RPMI7951 (cell line): ENCODE measurements at places on chromosomes 3 and 15. TPM values are rescaled to one million over a fixed set of nuclear protein-coding genes. Genes with fewer than 3 reads are reported as not detected.

DNA sequence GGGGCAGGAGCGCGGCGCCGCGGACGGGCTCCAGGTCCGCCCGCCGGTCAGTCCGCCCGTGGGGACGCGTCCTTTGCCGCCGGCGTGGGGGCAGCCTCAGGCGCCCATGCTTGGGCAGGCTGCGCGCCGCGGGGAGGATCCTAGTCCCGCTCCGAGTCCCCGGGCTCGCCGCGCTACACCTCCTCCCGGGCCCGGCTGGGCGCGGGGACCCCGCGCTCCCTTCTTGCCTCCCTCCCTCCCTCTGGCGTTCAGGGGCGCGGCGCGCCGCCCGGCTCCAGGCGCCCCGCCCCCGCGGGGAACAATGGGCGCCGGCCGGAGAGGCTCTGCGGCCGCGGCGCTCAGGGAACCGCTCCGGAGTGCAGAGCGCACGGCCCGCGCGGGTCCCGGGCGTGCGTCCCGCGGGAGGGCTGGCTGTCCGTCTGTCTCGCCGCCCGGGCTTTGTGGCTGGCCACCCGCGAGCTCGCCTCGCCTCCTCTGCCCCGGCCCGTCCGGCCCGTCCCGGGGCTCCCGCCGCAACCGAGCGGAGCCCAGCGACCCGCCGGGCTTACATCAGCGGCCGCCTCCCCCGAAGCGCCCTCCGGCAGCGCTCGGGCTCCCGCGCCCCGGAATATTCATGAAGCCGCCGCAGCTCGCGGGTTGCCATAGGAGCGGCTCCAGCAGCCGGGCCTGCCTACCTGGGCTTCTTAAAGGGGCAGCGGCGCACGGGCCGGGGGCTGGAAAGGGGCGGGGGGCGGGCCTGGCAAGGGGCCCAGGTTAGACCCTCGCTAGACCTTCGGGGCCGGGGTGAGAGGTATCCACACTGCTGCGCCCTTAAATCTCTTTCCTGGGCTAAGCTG, at the start of gene HCN4:
HCN4 (minus strand) TSS at position 658 of the 836 bp plus-strand sequence. CDS start 688 bp downstream, outside the sequence.
- no peak for DNase-seq

DNA sequence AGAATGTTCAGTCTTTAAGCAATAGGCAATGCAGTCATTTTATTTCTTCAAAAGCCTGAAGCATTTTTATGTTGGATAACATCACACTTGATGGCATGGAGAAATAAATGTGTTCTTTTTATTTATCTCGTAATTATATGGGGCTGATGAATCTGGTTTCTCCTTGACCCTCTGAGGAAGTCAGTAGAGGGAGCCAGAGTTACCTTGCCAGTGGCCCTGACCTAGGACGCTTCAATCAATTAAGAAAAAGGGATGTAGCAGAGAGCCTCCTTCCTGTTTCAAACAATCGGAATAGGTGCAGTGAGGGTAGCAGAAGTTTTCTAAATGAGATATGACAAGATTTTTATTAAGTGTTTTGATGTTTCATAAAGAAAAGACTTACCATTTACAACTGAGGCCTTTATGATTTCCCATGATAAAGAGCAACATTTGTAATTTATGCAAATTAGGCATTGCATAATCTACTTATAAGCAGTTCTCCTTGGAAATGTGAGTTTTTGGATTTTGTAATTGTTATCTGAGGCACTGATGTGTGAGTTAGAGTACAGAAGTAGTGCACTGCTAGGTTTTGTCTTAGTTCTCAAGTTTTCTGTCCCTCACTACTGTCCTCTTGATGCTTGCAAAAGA, 129.1 kb downstream of the RAP2B start:
- DNase-seq = peak; percentile 41

Gene CHL1
- 0.10 and 0.12 TPM in 2 replicates for total RNA-seq

GRCh38 chr3:151142929-151143328, 57.5 kb downstream of the MED12L start:
- no peak for DNase-seq

Gene PRRT3
- 0.98 and 1.2 TPM in 2 replicates for total RNA-seq

DNA sequence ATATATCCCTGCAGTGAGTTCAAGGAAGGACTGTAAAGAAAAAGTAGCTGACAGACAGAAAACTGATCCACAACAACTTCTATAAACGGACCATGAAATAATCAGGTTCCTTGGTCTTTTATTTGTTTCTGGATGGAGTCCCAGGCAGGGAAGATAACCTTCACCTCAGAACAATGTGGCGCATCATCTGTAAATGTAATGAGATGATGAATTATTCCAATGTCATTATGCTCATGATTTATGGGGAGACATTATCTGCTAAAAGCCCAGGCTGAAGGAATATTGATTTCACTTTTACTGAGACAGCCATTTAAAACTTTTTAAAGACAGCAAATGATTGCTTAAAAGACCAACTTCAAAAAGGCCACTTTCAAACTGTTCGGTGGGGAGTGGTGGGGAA, 354.9 kb upstream of the ADAMTS9 start:
- DNase-seq = no peak

DNA sequence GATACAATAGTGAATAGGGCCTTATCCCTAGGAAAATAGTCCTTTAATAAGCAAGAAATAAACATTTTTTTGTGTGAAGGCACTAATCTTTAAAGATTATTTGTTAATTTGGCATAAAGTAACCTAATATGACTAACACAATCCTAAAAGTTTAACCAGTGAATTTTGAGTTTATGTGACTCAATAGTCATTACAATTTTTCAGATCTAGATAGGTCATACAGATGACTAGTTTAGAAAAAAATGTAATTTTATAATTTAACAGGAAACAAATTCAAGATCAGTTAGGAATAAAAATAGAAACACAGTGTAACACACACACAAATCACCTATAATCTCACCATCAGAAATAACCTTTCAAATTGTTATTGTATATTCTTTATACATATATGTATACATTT, 620.7 kb upstream of the ALCAM start:
- no peak for DNase-seq

Gene CCDC39
- total RNA-seq = not detected in 2 replicates

- no peak for DNase-seq
These were observed 142.6 kb downstream of the PLCL2 start for GRCh38 chr3:17027318-17027717.

DNA sequence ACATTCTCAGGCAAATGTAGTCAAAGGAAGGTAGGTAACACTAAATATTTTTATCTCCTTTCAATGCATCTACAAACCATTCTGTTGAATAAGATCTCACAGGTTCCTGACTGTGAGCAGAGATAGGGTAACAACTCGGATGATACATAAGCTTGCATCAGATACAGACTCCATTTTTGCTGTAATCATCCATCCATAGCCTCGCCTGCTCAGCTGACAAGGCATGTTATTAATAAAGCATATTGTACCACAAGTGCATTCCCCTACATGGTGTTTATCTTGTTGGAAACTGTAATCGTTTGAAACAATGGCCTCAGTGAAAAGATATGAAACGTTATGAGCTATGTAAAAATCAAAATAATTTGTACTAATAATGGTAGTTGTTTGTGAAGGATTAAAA, 35.4 kb upstream of the TCF12 start:
- DNase-seq = no peak

DNA sequence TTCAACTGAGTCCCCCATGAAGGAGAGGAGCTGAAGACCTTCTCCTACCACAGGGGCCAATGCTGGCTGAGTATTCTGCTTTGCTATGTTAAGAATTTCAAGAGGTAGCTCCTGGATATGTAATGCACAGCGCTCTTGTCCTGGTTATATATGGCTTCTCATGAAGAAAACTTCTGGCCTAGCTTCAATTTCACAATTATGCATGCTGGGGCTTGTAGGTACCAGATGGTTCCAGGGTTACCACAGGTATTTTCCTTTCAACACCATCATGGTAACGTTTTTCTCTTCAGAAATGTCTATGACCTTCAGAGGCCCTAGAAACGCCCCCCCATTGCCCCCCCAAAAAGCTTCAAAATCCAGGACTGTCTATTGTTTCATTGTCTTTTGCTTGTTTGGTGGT, 311.7 kb upstream of the ICE2 start:
- no peak for DNase-seq

Gene GOLGA8S
- 0.48 and 0.78 TPM in 2 replicates for total RNA-seq

GRCh38 chr3:9352917-9353752, 9.7 kb upstream of the THUMPD3 start:
- DNase-seq = peak; percentile 66

Gene SPINK8
- total RNA-seq = not detected in 2 replicates

Gene CHRNA3
- not detected in 2 replicates for total RNA-seq
